Activated CD8-positive, alpha-beta memory T cell treated with anti-CD3 and anti-CD28 coated beads for 4 hours (primary cell): ENCODE measurements at places on chromosomes 6 and 20.

DNA sequence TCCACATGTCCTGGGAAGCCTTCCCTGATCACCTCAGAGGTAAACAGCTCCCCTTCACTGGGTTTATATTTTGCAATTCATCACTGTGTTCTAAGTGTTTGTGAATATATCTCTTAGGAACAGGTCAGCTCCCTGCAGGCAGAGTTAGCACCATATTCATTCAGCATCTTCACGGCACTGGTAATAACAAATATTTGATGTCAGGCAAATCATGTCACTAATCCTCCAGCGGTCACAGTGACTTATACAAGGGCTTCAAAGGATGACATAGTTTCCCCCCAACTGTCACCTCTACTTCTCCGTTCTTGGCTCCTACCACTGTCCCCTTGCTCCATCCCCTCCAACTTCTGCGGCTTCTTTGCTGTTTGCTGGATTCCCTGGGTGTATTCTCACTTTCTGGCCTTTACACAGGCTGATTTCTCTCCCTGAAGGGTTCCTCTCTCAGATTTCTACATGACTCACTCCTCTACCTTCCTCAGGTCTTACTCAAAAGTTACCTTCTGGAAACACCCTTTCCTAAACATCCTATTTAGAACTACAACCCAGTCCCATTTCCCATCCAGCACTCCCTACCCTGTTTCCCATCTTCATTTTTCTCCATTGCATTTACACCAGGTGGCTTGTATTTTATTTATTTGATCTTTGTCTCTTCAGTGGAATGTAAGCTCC is 66.6 kb downstream of the NHLRC1 start:
- no peak for DNase-seq

- DNase-seq: no peak
Measured at GRCh38 chr20:51454250-51454865, 88.2 kb downstream of the NFATC2 start.

DNA sequence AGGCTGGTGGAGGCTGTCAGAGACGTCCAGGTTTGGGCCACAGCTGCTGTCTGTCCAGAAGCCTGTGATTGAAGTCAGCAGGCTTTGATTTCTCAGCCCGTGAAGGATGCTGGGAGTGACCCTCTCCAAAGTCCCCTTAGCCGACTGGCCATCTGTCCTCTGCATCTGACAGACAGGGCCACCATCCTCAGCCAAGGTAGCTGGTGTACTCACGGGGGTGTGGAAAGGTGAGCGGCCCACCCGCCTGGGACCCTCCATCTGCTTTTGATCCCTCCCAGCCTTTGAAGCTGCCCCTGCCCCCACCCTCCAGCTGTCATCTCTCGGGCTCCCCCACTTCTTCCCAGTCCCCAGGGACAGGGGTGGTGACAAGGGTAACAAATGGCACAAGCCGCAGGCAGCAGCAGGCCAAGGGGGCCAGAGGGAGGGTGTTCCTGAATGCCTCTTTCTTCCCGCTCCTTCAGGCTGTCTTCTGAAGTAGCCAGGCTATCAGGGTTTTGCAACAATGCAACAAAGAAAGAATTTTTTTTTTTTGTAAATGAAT is 84.4 kb downstream of the EYA2 start:
- DNase-seq: no peak

DNA sequence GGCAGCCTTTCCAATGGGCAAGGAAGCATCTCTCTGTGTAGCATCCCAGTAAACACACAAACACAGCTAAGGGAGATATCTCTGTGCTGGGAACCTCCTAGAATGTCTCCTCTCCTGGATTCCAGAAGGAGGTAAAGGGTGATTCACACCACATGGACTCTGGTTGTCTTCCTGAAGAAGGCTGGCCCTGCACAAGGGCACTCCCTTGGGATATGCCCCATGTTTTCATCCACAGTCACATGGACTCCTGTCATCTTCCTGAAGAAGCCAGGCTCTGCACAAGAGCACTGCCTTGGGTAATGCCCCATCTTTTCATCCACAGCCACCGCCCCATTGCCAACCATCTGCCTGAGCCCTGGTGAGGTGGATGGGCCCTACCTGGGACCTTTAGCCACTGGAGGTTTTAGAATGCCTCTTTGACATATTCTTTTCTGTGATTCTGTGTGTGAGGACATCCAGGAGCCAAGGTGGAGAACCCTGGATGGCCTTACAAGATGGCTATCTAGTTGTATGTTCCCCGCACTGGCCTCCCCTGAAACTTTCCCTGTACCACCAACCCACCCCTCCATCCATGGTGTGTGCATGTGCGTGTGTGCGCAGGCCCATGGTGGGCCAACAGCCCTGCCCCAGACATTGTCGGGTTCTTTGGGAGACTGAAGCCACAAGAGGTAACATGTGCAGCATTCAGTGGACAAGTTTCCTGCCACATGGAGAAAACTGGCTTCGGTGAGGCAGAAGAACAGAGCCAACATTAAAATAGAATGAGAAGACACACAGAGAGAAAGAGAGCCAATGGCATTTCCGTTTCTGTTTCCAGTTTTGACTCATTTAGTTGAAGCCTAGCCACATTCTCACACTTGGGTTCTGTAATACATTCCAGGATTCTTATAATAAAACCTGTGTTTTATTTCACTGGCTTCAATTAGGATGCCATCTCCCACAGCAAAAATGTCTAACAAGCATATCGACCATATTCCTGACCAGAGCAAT is 110.2 kb upstream of the CST7 start:
- no peak for DNase-seq

- no peak for DNase-seq
Measured at GRCh38 chr6:170156448-170157375, 134.2 kb downstream of the DLL1 start.

DNA sequence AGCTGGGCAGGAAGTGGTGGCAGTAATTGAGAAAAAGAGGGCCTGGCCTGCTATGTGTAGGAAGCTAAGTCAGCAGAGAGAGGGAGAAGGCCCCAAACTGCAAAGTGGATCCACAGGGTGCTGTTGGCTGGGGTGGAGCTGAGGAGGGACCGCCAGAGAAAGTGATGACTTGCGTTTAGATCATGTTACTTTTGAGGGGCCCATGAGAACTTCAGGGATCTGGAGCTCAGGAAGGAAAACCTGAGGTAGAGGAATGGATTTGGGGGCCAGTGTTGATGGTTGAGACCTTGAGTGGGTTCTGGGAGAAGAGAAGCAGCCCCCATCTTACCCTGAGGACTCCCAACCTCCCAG is 155.5 kb downstream of the MRPL14 start:
- no peak for DNase-seq

DNA sequence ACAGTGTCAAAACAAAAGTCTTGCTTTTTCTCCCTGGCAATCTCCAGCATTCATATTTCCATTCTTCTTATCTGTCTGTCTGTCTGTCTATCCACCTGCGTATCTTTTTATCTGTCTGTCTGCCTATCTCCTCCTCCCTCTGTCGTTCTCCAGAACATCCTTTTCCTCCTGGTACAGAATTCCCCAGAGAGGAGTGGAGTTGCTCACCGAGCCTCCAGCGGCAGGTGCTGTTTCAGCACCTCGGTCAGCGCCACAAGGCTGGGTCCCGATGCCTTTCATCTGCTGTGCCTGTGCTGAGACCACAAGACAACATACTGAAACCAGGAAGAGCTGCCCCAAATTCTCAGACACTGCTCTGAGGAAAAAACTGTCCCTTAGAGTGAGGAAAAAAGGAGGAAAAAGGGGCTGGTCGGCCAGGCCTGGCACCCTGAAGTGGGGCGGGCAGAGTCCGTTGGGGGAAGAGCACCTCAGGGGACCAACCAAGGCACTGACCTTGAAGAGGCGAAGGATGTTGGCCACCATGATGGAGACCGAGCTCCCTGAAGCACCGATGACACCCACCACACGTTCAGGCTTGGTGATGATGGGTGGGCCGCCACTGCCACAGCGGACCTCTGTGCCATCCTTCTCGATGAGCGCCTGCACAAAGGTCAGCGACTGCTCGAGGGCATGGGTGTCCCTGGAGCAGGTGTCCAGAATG is 13.3 kb downstream of the GRM4 start:
- no peak for DNase-seq

DNA sequence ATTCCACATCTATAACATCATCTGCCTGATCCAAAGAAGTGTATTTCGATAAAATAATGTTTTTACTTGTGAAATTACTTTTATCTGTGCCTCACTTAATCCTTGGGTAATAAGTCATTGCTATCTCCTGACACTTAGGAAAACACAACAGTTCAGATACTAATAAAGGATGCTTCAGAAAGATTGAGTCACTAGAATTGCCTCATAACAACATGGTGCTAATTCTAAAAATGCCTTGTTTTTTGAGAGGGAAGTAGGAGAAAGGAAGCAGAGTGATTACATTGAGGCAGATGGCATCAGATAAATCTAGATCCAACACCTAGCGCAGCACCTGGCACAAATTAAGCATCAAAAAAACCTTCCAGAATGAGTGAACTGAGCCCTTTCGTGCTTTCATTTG is 69.0 kb downstream of the NCOA7 start:
- DNase-seq: no peak

DNA sequence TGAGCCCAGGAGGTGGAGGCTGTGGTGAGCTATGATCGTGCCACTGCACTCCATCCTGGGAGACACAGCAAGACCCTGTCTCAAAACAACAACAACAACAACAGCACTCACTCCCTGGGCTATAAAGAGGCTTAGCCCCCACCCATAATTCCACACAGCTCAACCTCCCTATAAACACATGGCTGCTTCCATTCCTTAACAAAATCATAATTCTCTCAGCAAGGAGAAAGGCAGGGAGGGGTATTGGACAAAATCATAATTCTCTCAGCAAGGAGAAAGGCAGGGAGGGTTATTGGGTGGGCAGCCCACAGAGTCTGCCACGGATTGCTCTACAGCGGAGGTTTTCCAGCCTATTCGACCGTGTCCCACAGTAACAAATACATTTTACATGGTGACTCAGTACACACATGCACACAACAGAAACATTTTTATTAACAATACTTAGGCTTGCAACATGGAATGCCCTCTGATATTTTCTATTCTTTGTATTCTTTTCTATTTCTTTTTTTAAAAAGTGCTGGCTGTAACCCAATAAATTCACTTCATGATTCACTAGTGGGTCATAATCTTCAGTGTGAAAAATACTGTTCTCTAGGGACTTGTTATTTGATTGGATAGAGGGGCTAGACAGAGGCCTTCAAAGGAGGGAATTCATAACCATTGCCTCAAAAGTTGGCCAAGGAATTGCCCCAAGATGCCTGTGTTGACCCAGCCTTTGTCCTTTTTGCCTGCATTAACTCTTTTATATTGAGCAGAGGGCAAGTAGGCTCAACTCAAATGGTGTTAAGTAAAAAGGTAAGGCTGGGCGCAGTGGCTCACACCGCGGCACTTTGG is 50.6 kb upstream of the ZMYND8 start:
- DNase-seq: no peak
